Activated CD8-positive, alpha-beta T cell treated with anti-CD3 and anti-CD28 coated beads, Interleukin-2, amount 10 ng/mL, durations not matched to agents 7 days and 5 days (primary cell): ENCODE measurements at places on chromosomes 6 and 20. TPM values are rescaled to one million over a fixed set of nuclear protein-coding genes. Genes with fewer than 3 reads are reported as not detected.

Gene MLN
- not detected for total RNA-seq

Gene LY6G6C
- total RNA-seq = 0.26 TPM

Gene PLTP
- total RNA-seq = 2.8 TPM

Gene SRSF12
- not detected for total RNA-seq

Gene BPIFA1
- total RNA-seq = not detected

Gene CARMIL1
- total RNA-seq = 4.8 TPM

Gene SFTA2
- not detected for total RNA-seq

Gene ZBTB12
- total RNA-seq = 1.8 TPM

Gene SLC26A8
- not detected for total RNA-seq

Gene ACTL10
- 3.2 TPM for total RNA-seq

Gene CEP85L
- 45.7 TPM for total RNA-seq

Gene CD109
- total RNA-seq = 4.4 TPM

Gene RNF144B
- total RNA-seq = 0.73 TPM

Gene SPINT3
- not detected for total RNA-seq

Gene NOX3
- total RNA-seq = not detected

Gene KIAA0408
- total RNA-seq = 3.1 TPM

Gene MEP1A
- not detected for total RNA-seq
